Fibroblast of the conjunctiva (primary cell): ENCODE measurements at places on chromosomes 1 and 21.

GRCh38 chr1:41794031-41794430 is 124.7 kb downstream of the HIVEP3 start:
- no peak for DNase-seq

DNA sequence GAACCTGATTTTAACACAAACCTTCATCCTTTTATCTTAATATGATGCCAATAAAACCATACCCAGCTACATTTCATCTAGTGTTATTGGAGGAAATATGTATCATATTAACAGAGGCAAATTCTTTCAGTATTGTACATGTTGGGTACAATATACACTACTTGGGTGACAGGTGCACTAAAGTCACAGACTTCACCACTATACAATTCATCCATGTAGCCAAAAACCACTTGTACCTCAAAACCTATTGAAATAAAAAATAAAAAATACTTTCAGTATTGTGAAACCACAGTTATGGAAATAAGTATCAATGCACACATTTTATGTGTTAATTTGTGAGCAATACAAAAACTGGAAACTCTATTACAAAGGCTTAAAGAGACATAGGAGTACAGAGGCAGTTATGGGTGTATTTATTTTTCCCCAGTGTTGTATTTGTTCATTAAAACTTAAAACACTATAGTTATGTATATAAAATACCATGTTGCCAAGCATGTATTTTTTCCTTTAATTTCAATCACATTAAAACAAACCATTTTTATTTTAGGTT is 25.1 kb upstream of the GPR88 start:
- DNase-seq = no peak

DNA sequence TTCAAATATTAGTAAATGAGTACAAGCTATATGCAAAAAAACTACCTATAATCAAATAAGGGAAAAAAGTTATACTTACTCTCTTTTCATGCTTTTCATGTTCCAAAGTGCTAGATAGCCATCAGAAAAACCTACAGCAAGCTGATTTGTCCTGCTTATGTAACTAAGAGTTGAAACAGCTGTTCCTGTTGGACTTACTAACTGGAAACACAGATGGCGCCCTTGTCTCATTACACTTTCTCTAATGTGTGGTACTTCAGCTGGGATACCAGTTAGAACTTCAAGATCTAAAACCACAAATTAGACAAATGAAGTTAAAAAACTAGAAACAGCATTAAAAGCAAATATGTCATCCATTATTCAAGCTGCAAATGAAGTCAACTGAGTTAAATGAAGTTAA is 24.3 kb downstream of the AHCTF1 start:
- peak; percentile 48 for DNase-seq

GRCh38 chr1:172293429-172293828 is 127.1 kb upstream of the C1orf105 start:
- no peak for DNase-seq

DNA sequence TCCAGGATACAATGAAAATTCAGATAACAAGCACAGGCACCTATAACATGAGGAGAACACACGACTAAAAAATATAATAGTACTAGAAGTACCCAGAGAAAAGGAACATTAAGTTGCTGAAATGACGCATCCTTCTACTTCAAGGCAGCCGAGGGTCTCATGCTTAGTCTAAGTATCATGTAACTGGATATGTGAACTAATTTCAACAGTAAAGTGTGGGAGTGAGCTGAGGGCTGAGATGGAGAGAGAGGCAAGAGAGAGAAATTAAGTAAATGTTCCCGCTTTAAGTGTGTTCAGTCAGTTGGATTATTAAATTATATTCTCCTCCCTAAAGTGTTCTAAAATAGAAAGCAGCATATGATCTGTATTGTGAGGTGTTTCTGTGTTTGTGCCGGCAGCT is 152.2 kb upstream of the KRTAP19-8 start:
- no peak for DNase-seq

DNA sequence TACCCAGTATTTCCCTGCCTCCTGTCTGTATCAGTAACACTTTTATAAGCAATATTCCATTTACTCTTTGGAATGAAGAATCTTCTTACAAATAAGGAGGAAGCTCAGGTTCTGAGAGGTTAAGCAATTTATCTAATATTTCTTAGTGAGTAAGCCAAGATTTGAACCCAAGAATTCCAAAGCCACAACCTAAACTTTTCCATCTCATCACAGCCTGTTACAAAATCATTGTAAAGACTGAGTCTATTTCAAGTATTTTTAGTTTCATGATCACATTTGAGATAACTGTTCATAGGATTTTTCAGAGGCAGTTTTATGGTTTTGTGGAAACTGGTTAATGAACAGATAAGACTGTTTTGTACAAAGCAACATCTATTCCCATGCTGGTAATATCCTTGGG is 29.8 kb upstream of the HHAT start:
- no peak for DNase-seq

DNA sequence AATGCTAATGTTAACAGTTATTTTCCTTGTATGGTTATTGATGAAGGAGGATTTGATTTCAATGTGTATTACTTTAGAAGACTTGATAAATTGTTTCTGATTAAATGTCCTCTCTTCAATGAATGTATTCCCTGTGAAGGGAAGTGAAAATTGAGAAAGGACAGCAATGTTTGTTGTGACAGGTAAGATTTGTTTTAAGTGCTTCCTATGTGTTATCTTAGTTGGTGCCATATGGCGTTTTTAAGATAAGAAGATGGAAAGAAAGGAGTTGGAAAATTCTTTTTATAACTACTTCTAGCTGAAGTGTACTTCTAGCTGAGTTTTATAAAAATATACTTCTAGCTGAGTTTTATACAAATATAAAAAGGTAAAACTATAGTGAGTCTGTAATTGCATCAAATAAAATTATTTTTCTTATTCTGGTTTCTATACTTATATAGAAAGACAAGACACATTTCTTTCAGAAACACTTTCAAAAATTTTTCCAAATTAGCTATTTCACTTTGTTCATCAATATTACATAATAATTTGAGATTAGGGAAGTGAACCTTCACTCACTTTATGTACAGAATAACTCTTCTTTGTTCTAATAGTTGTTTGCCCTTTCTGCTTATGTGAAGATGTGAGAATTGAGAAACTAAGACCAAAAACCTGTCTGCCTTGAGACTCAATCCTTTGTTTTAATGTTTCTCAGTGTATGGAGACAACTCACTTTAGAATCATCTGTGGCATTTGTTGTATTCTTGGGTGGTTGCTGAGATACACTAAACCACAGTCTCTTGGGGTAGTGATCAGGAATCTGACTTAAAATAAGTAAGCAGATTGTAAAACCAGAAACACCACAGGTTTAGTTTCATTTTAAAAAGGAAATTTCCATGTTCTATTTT is 382.9 kb upstream of the B3GALT2 start:
- peak; percentile 5 for DNase-seq

DNA sequence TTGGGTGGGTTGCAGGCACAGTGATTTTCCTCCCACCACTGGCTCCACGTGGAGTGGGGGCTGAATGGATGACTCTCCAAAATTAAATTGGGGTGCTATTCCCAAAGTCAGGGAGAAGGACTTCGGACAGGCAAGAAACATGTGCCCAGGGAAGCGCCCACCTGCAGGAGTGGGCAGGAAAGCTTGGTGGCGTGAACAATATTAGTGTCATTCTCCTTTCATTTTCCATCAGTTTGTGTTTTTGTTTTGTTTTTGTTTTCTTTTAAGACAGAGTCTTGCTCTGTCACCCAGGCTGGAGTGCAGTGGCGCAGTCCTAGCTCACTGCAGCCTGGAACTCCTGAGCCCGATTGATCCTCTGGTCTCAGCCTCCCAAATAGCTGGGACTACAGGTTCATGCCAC is 30.1 kb downstream of the TOMM20 start:
- no peak for DNase-seq

DNA sequence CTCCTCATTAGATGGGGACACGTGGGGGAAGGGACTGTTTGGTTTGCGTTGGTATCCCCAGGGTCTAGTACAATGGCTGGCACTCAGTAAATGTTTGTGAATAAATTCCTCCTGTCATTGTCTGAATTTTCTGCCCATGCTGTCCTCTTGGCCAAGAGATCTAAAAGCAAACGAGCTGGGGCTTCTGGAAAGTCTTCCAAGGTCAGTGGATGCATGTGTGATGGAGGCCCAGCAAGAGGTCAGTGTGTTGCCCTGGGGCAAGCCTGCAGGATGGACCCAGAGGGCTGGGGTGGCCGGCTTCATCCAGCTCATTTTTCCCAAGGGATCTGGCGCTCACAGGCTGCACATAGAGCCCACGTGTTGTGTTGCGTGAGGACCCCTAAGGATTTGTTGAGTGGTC is 30.0 kb upstream of the JUN start:
- DNase-seq = no peak

DNA sequence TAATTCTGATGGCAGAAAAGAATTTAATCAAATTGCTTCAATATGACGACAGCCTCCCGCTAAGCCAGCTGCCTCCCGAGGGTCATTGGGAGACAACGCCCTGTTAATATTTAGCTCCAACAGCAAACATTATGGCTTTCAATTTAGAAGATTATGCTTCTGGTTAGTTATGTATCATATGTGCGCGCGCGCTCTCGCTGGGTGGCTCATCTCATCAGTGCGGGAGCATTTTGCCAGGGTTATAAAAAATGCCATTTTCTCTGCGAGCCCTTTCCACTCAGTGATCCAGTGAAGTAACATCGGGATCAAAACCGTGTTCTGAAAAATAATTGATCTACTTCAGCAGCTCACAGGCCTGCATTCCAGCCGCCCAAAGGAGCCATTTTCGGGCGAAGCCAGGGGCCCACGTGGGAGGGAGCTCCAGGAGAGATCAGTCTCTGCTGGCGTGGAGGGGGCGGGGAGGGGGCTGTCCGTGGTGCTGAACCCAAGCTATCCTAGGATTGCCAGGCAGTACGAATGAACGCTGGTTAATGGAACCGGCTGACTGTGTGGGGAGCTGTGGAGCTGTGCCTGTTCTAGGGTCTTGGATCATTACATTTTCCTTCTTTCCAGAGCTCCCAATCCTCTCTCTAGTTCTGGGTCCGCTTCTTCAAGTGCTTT is 219.1 kb upstream of the ZC3H12A start:
- DNase-seq = no peak

GRCh38 chr1:214637722-214638458 is 34.9 kb downstream of the CENPF start:
- DNase-seq = peak; percentile 51

DNA sequence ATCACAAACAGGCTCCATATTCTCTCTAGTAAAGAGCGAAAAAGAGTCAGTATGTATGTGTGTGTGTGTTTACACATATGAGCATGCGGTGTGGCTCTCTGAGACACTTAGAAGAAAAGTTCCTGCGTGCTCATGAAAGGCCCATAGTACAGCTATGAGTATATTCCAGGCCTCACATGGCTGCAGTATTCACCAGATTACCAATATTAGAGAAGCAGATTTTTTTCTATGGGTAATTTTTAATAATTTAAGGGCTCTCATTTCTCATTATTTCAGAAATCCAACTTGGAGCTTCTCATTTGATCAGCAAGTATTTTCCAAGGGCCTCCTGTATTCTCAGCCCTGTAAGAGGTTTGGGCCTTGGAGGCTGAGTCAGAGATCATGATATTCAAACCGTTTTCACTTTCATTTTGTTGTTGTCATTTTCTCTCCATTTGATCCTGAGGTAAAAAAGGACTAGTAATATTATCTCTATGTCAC is 232.9 kb upstream of the SGIP1 start:
- DNase-seq = peak; percentile 23

DNA sequence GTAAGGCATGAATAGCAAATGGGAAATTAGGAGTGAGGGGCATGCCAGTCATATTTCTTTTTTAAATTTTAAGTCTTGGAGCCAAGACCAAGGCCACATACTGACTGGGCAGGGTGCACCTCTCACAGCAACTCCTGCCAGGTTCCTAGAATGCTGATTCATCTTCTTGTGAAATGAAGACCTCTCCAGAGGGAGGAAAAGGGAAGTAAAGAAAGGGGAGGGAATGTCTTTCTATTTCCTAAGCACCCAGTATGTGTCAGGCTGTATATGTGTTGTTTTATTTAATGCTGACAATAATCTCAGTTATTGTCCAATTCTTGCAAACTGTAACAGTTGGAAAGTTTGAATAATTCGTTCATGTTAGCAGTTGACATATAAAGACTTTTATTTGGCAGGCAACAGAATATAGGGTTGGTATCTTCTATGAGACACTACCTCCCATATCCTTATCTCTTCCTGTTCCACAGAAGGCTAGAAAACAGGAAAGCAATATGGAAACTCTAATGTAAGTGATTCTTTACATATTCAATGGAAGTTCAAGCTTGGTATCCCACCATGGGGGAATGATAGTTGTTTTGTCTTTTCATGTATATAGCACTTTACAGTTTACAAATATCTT is 259.1 kb upstream of the USP24 start:
- DNase-seq = peak; percentile 55

DNA sequence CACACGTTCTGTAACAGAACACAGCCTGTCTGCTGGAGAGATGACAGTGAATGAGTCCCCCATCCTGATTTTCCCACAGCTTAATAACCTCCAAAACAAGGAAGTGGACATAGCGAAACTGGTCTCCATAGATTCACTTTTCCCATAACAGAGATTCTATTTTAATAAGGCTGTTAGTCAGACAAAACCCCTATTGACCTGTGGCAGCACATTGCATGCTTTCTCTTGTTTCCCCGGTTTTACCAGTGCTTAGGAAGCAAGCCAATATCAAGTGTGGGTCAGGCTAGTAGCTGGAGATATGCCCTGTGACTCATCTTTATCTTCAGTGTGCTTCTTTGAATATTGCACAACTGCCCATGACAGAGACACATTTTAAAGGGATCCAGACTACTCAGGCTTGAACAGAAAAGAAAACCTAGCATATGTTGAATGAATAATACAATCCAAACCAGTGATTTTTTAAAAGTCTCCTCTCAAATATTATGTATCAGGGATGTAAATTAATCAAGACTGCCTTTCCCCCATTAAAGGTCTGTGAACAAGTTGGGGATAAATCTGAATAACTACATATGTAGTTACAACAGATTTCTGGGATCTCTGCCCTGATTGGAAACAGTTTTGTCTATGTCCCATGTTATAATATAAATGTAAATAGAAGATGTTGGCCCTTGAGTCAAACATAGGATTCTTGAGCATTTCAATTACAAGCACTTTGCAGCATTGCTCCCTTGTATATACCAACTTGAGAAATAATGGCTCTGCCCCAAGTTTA is 11.9 kb upstream of the CLDN8 start:
- DNase-seq = peak; percentile 98

- peak; percentile 71 for DNase-seq
Measured at GRCh38 chr21:38505654-38506523, 7.6 kb upstream of the ERG start.

DNA sequence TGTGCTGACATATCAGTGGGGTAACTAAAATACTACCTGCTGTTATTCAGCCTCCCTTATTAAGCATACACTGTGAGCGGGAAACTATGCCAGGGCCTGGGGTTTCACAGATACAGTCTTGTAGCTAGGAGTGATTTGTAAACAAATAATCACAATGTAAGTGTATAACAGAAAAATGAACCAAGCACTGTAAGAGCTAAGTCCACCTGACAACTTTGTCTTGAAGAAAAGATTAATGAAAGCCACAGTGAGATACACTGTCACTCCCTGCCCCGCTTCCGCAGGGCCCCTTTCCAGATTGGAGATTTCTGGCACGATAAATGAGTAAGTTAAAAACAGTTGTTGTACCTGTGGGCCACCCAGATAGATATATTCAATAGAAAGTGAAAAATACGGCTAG is 4.8 kb downstream of the RCAN3 start:
- no peak for DNase-seq
